ENCODE measurements at places on chromosomes 12 and 14.

DNA sequence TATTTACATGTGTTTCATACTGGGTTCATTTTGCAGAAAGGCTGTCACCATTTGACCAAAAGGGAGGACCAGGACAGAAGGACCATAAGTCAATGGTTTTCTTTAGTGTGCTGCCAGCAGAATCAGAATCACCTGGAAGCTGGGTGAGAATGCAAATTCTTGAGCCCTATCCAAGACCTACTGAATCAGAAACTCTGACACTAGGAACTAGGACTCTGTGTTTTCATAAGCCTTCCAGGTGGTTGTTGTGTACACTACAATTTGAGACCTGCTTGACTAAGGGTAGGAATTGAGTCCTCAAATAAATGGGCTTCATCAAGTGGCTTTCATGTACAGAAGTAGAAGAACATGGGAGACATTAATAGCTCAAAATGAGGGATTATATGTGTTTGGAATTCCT lies 32.2 kb downstream of the PDE6H start:
- no peak for DNase-seq

- DNase-seq: no peak
Observed at GRCh38 chr12:106188256-106188655, 49.5 kb upstream of the NUAK1 start.

DNA sequence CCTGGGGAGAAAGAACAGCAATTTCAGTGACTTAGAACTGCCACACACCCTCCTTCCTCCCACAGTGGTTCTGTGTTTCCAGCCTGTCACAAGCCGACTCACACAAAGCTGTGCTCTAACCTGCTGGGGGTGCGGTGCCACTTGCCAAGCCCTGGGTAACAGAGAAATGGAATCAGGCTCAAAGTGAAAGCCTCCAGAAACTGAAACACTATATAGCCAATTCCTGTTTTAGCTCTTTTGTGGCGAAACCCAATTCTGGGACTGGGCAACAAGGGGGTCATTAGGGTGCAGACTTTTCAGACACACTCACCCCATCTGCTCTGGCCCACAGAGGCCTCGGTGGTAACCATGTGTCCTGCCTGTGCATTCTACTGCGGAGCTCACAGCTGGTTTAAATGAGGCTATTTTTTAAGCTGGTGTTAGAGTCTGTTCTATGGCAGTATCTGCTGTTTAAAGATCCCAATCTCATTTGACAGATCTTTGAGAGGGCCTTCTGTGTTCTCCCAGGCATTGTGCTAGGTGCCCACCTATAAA lies 15.2 kb upstream of the ACTR6 start:
- no peak for DNase-seq

GRCh38 chr14:20386276-20386855 lies 26.9 kb downstream of the TEP1 start:
- no peak for DNase-seq

GRCh38 chr14:35366521-35366976 lies 38.0 kb downstream of the NFKBIA start:
- no peak for DNase-seq

GRCh38 chr14:59482541-59483331 lies 1.5 kb downstream of the L3HYPDH start:
- no peak for DNase-seq

- DNase-seq: no peak
Observed at GRCh38 chr14:77556946-77557345, 58.3 kb upstream of the ISM2 start.

DNA sequence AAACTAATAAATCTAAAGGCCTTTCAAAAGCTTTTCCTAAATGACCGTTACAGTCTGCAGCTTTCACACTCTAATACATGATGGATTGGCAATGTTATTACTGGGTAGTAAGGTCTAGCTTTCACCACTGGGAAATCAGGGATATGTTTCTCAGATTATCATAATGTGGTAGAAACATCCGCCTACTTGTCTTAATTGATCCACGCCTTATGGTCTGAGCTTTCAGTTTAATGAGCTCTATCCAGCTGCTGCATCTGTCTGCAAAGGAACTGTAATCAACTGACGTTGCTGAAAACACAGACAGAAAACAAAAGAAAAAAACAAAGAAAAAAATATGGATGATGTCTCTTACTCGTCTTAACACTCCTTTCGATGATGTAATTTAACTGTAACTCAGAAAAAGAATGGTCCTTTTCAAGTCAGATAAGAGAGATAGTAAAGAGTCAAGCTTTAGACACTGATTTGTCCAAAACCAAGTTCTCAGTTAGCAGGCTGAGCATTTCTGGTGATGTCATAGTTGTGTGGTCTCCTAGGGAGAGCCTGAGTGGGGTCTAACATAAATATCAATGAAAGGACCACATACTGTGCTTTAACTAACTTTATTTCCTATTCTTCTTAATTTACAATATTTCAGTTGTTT lies 85.9 kb downstream of the C2CD5 start:
- DNase-seq: no peak

DNA sequence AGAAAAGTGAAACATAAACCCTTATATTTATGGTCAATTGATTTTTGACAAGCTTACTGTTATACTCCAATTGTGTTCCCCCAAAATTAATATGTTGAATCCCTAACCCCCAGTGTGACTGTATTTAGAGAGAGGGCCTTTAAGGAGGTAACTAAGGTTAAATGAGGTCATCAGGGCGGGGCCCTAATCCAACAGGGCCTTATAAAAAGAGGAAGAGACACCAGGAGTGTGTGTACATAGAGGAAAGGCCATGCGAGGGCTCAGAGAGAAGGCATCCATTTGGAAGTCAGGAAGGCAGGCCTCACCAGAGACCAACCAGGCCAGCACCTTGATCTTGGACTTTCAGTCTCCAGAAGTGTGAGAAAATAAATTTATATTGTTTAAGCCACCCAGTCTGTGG lies 6.5 kb upstream of the VTI1B start:
- no peak for DNase-seq

GRCh38 chr12:104877103-104877705 lies 80.9 kb downstream of the SLC41A2 start:
- peak; percentile 29 for DNase-seq

- no peak for DNase-seq
Observed at GRCh38 chr12:51362747-51363342, 16.4 kb upstream of the CELA1 start.

- no peak for DNase-seq
Observed at GRCh38 chr14:35927727-35928126, 101.6 kb downstream of the BRMS1L start.

- DNase-seq: peak; percentile 7
Observed at GRCh38 chr14:65229748-65230728, 127.7 kb upstream of the MAX start.

DNA sequence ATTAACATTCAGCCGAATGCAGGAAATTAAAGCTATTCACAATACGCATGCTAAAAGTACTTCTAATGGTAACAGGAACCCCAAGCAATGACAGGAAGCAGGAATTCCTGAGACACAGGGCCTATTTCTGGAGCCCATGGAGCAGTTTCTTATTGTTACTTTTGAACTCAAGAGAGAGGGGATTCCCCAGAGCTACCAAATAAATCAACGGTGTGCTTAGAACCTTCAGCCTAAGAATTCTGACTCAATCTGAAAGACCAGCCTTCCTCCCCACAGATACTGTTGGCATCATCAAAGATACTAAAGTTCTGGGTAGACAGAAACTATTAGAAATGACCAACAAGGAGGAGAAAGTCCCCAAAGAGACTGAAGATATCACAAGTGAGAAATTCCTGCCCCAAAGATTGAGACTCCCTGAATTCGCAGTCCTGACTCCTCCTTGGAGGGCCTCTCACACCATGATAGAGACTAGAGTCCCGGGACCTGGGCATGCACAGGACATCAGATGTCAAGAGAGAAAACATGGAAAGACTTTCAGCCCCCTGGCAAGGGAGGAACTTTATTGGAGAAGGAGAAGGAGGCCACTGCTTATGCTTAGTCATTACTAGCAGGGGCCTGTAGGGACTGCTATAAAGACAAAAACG lies 32.7 kb downstream of the RTRAF start:
- no peak for DNase-seq

DNA sequence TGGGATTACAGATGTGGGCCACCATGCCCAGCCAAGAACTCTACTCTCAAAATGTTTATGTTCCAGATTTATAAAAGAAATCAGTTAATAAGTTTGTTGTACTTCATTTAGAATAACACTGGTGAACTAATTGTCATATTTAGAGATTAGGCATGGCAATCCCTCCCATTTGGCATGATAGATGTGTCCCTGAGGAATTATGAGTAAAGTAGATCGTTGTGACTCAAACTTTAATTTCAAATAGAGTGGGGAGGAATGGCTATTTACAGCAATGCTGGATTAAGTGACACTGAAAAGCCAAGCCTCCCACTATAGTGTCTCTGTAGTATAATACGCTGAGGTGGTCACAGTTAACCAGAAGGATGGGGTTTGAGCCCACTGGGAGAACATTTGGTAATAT lies 39.3 kb upstream of the RTRAF start:
- DNase-seq: no peak

DNA sequence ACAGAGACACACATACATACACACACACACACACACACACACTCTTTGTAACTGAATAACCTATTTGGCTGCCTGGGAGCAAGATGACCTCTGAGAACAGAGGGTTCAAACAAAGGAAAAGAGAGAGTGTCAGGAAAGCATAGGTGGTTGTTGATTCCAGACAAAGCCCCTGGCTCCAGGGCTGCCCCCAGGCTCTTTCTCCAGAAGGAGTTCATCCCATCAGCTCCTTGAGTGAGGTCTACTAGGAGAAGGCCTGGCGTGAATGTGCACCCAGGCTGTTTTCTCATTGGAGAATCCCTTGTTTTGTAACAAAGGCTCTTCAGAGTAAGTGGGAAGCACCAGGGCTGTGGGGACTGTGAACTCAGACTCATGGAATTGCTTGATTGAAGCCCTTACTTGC lies 151.9 kb downstream of the EMP1 start:
- DNase-seq: no peak

DNA sequence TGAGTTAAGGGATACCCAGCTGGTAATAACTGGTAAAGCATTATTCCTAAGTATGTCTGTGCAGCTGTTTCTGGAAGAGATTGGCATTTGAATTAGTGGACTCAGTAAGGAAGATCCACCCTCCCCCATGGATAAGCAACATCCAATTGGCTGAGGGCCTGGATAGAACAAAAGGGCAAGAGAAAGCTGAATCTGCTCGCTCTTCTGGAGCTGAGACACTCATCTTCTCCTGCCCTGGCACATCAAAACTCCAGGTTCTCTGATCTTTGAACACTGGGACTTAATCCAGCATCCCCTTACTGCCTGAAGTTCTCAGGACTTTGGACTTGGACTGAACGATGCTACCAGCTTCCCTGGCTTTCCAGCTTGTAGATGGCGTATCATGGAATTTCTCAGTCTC lies 63.1 kb upstream of the CNOT2 start:
- no peak for DNase-seq

GRCh38 chr12:91224401-91224800 lies 41.8 kb upstream of the DCN start:
- DNase-seq: no peak

DNA sequence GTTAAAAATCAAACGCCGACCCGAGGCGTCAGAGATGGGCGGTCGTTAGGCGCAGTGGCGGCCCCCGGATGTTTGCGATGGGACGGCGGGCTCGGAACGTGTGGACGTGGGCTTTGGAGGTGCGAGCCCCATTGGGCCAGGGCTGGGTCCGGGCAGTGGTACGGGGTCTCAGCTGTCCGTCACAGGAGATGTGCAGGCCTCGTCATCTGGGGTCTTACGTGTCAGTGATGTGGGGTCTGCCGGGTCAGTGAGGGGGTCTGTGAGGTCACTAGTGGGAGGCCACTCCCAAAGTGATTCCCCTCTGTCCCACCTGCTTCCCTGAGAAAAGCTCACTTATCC lies 21.6 kb upstream of the CHFR start:
- DNase-seq: no peak

DNA sequence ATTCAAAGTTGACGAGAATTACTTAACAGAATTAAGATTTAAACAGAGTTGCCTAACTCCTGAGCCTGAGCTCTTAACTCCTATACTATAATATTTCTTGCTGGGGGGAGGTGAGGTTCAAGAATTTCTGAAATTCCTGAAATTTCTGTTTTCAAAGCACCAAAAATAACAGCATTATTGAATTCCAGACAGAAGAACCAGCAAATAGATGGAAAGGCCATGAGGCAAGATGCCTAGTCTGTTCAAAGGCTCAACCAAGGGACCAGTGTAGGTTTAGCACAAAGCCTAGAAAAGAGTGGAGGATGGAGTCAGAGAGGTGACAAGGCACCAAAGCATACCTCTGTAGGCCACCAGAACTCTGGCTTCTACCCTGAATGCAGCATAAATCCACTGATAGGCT lies 76.4 kb downstream of the PPP1R12A start:
- no peak for DNase-seq

GRCh38 chr14:89269404-89269803 lies 147.6 kb downstream of the FOXN3 start:
- DNase-seq: no peak

GRCh38 chr12:125487336-125487735 lies 422.1 kb downstream of the AACS start:
- no peak for DNase-seq

- no peak for DNase-seq
Observed at GRCh38 chr12:1069846-1070245, 78.8 kb downstream of the ERC1 start.

DNA sequence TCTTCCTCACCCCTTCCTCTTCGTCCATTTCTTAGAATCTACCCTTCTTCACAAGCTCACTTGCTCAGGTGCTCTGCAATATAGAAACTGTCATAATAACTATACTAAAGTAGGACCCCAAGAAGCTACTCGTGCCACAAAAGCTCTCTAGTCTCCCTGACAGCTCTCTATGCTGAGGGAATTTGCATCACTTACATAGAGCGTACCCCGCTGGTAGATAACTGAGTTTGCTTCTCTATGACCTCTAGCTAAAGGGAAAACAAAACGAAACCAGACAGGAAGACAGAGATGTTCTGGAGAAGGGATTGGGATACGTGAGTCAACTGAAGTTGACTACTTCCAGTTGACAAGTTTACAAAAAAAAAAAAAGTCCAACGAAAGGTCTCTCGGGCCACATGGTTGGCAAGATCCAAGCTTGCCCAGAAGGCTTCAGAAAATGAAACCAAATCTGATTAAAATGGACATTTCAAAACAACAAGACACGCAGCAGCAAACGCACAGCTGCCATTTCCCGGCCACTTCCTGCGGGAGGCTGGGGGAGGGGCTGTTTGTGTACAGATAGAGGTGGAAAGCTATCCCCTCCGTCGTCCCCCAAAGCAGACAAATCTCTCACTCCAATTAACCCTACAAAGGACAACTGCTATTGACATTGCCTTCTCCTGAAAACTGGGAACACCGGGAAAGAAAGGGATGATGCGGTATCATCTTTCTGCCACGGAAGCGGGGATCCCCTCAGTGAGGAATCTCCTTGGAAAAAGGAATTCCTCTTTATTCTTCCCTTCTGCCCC lies 1.3 kb downstream of the BAZ2A start:
- peak; percentile 39 for DNase-seq

GRCh38 chr14:54638135-54638446 lies 71.2 kb downstream of the SAMD4A start:
- DNase-seq: no peak
